ENCODE measurements at places on chromosomes 3 and 15.

GRCh38 chr3:66467996-66468735 lies 32.7 kb downstream of the LRIG1 start:
- no peak for DNase-seq

- no peak for DNase-seq
These were observed 17.7 kb upstream of the PRR23E start for GRCh38 chr3:127175272-127175671.

- DNase-seq, result no peak
These were observed 90.7 kb downstream of the HHLA2 start for GRCh38 chr3:108387063-108387462.

DNA sequence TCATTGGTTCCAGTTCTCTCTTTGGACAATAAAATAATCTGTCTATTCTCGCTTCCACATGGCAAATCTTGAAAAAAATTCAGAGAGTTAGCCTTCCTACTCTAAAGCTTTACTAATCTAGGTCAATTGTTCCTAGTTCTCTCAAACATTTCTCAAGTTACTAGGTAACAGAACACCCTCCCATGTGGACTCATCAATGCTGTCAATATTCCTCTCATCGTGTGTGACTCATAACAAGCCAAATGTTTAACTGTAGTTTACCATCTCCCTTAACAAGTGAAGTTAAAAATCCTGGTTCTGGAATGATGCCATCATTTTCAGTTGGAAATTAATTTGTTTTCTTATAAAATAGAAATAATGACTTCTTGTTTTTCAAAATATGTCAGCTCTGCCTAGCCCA lies 438.6 kb downstream of the ROBO1 start:
- no peak for DNase-seq

- DNase-seq, result no peak
These were observed 37.0 kb downstream of the FBXL22 start for GRCh38 chr15:63634154-63634553.

- no peak for DNase-seq
These were observed 281.3 kb downstream of the FGF12 start for GRCh38 chr3:192445770-192446644.

- no peak for DNase-seq
These were observed 148.4 kb downstream of the USP13 start for GRCh38 chr3:179801263-179801662.

- DNase-seq, result no peak
These were observed 27.2 kb downstream of the WNT7A start for GRCh38 chr3:13852638-13853009.

- DNase-seq, result no peak
These were observed 237.6 kb upstream of the SETMAR start for GRCh38 chr3:4065554-4065953.

DNA sequence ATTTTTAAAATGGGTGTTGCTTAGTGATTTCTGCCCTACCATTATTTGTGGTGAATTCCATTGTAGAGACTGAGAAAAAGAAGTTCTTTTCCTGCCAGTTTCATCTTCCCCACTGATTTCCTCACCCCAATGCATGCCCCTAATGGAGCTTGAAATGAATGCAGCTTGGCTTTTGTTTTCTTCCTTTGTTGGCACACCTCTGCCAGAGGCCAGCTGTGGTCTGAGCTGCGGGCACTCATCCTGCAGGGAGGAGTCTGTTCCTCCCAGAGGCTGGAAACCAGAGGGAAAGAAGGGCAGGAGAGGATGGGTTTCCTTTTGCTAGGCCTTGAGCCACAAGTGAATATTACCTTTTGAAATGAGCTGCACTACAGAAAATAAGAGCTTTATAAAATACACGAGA lies 9.3 kb upstream of the ST8SIA2 start:
- no peak for DNase-seq

- no peak for DNase-seq
These were observed 3.3 kb upstream of the TAMM41 start for GRCh38 chr3:11850003-11850402.

DNA sequence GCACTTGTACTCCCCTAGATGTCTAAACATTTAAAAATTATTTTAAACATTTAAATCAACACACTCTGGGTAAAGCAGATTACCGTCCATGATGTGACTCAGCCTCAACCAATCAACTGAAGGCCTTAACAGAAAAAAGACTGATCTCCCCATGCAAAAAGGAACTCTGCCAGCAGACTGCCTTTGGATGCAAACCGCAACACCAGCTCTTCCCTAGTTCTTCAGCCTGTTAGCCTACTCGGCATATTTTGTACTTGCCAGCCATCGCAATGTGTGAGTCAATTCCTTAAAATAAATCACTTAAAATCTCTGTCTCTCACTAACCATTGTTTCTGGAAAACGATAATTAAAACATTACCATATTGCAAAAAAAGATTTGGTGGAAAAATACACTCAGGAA lies 375.9 kb downstream of the RSL24D1 start:
- DNase-seq, result no peak

GRCh38 chr3:71441217-71441924 lies 142.2 kb downstream of the FOXP1 start:
- no peak for DNase-seq

DNA sequence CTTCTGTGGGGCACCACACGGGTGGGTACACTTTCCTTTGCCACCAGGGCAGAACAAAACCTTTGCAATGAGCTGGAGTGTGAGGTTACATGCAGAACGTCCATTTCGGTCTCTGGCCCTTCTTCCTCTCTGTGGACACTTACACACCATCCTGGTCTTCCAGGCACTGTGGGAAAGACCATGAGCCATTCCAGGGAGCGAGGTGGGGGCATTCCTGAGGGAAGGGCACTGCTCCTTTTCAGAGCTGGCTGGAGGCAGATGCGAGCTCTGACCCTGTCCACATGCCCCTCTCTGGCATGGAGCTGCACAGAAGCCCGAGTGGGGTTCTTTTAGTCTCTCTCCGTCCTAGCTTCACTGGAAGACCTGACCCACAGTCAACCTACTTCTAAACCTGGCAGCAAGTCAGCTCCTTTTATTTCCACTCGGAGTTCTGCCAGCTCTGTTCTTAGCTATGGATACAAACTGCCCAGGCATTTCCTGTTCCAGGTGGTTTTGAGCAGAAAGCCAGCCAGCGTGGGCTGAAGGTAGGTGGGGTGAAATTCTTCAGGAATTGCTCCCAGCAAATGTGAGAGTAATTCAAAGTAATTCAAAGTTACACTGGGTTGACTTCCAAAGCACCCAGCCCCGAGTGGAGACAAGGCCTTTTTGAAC lies 281.4 kb downstream of the ADAMTS17 start:
- DNase-seq, result no peak

- no peak for DNase-seq
These were observed 62.9 kb downstream of the ATG7 start for GRCh38 chr3:11335056-11335608.

- no peak for DNase-seq
These were observed 101.1 kb upstream of the IGF1R start for GRCh38 chr15:98547275-98547674.

DNA sequence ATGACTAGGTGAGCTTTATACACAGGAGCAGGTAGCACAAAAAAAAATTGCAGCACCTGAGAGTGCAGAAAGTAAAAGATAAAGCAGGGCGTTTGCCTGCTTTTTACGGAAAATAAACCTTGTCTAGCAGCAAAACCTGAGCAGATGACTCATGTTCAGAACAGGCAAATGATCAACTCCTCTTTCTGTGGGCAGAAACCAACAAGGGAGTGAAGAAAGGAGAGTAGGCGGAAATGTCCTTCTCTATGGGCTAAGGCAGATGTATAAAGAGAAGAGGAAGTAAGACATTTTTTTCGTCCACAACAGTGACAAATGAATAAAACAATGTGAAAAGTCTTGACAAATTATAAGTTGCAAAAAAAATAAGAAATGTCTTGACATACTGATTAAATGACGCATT lies 24.5 kb upstream of the GMNC start:
- no peak for DNase-seq

- DNase-seq, result no peak
These were observed at the start of gene CFAP161 for GRCh38 chr15:81133782-81134461. Gene CFAP161 (plus strand): TSS chr15:81134270. CDS start chr15:81134330, 60 bp downstream.

DNA sequence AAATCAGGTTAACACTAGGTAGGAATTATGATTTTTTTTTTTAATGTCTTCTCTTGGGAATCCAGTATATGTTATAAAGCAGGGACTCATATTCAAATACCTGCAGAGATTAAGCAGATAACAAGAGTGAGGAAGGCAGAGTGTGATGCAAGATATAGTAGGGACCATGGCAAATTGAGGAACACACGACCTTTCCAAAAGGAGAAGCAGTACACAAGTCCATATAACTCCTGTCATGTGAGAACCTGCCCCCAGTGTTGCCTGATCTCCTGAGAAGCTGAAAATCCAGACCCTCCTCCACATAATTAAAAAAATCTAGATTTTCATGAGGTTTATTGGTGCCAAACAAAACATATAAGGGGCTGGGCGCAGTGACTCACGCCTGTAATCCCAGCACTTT lies 3.6 kb downstream of the RFC4 start:
- DNase-seq, result no peak

GRCh38 chr3:71994203-71994602 lies 209.3 kb upstream of the PROK2 start:
- DNase-seq, result no peak

DNA sequence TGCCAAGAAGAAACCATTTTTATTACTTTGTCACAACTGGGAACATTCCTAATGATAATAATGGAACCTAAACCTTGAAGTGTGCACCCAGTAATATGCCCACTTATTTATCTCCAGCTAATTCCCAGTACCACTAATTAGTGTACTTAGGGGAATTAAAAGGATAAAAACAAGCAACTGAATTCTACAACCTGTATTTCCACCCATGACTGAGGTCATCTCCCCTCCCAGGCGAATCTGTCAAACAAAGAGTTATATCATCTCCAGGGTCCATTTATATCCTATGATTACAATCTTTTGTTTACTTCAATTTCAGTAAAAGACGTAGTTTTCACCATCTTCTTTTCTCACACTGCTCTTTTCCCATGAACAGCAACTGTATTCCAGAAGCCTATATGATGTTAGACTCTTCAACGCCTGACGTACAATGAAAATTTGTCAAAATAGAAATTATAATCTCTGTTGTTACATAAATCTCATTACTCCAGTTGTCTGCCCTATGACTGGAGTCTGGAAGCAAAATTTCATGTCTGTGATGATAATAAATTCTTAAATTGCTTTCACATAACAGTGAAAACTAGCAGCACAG lies 177.6 kb downstream of the GOLIM4 start:
- DNase-seq, result no peak

- DNase-seq, result no peak
These were observed 45.5 kb upstream of the SUCLG2 start for GRCh38 chr3:67699882-67700281.

DNA sequence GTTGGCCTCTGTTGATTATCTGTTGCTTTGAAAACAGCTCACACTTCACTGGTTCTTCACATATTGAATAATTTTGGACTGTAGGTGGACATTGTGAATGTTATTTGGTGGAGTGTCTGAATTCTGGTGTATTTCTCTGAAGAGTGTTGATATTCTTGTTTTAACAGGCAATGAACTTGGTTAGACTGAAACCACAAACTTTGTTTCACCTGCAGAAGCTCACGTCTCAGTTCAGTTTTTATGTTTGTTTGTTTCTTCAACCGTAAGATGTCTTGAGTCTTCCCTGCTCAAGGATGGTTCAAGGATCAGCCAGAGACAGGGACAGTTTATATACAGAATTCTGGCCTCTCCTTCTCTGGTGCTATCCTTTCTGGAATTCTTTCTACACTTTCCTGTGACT lies 43.6 kb downstream of the C3orf20 start:
- no peak for DNase-seq

GRCh38 chr15:39835550-39835949 lies 52.9 kb upstream of the FSIP1 start:
- no peak for DNase-seq

DNA sequence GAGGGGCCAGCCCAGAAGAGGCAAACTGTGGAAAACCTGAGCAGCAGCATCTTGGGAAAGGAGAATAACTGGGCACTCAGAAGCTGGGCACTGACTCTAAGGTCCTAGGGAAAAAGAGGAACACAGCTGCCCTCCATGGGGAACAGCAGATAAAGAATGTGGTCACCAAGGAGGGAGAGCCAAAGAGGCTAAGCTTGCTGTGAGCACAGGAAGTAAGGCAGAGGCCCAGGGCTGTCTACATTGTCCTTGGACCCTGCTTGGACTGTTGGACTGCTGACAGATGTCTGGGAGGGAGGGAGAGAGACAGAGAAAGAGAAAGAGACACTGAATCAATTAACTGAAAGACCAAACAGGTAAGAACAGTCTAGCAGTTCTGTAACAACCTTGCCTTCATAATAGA lies 4.5 kb upstream of the MNS1 start:
- DNase-seq, result no peak

- DNase-seq, result no peak
These were observed 38.1 kb upstream of the SPPL2A start for GRCh38 chr15:50803479-50804180.

DNA sequence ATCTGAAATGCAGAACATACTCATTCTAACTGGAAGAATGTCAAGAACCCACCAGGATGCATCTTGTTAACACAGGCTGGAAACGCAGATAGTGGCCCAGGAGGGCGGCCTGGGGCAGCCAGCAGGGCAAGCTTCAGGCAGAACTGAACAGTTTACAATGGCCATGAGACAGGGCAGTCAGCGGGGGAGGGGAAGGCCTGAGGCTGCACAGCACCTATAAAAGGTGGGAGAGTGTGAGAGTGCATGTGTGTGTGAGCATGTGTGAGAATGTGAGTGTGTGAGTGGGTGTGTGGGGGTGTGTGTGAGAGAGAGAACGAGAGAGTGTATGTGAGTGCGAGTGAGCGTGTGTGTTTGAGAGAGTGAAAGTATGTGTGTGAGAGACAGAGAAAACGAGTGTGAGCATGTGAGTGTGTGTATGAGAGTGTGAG lies 26.8 kb upstream of the SLCO2A1 start:
- no peak for DNase-seq

DNA sequence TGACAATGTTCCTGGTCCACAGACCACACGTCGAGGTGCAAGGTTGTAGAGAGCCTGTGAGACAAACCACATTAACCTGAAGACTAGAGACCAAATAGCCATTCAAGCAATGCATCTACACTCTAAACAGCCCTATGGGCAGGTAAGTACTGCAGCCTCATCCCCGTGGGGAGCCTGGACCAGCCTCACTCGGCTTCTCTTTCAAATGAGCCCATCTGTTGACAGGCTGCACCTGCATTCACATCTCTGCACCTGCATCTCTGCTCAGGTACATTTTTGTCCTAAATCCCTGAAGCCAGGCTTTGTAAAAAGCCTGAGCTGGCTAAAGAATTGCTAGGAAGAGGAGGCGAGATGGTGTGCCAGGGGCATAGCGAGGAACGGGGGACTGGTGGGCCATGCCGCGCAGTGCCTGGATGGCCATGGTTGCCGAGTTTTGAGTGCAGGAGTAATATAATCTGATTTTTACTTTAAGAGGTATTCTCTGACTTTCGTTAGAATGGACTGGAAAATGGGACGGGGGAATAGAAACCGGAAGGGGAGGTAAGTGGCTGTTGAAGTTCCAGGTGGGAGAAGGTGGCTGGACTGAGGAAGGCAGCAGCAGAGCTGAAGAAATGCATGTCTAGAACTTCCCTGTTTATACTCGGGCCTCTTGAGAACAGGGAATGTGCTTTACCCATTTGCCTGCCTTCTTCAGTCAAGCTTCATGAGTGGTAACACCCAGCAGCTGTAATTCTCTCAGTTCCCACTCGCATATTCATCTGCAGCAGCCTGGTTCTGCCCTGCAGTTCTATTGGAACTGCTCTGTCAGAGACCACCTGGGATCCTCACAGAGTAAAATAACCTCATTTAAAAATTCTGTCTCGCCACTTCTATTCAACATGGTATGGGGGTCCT lies 226.4 kb downstream of the OPA1 start:
- no peak for DNase-seq

- DNase-seq, result no peak
These were observed 35.3 kb downstream of the ANXA2 start for GRCh38 chr15:60362321-60363086.
